ENCODE measurements at places on chromosomes 4 and X.

GRCh38 chrX:46327566-46328115 is 217.6 kb downstream of the ZNF674 start:
- DNase-seq: no peak

- no peak for DNase-seq
These were observed 40.7 kb downstream of the KLHL2 start for GRCh38 chr4:165248102-165248501.

DNA sequence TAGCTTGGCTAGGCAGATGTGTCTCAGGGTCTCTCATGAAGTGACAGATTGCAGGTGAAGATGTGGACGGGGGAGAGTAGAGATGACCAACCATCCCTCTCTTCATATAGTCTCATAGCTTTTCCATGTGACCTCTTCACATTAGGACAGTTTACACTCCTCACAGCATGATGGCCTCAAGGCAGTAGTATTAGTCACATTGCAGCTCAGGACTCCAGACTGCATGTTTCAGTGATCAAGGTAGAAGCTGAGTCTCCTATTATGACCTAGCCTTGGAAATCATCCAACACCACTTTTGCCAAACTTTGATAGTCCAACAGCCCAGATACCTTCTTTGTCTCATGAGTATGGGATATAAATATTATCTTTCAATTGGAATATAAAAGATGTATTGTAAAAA is 147.7 kb downstream of the GASK1B start:
- no peak for DNase-seq

DNA sequence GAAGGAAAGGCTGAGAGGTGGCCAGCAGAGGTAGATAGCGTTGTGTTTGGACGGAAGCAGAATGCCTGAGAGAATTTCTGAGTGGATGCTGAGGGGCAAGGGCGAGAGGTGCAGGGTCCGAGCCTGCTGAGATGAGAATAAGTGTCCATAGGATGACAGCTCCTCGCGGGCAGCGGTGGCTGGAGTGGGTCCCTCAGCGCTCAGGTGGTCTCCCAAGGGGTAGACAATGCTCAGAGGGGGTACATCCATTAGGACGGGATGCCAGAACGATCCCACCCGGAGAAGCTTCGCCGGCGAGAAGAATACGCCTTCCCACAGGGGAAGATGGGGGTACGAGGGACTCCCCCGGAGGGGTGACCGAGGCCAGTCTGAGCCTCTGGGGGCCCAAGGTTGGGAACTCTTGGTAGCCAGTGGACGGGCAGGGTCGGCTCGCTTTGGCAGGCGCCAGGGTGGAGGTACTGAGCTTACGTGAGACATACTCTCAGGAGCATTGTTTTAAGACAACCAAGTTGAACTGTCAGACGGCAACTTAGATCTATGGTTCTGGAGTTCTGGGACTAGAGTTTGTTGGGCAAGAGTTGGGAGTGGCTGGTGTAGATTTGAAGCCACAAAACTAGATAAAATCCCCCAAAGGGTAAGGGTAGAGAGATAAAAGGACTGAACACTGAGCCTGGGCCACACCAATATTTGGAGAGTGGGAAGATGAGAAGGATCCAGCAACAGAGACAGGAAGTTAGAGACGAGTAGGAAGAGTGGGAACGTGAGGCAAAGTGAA is 15.8 kb downstream of the BRCC3 start:
- DNase-seq: no peak

DNA sequence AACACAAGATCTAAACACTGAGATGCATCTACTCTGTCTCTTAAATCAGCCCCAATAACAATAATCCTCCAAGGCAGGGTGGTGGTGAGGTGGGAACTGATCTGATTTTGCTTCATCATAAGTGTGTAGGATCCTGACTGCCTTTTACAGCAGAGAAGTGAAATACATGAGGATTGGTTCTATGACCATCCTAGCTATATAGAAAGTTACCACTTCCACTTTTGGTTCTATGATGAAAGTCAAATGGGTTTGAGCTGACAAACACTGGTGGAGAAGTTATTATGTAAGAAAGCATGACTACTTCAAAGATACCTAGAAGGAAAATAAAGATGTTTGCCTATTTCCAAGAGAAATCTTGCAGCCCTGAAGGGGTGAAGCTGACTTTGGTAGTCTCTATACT is 181.6 kb downstream of the NKX6-1 start:
- DNase-seq: no peak
